Heart right ventricle (tissue), 16 donors: ENCODE measurements at places on chromosomes 2 and 18.

DNA sequence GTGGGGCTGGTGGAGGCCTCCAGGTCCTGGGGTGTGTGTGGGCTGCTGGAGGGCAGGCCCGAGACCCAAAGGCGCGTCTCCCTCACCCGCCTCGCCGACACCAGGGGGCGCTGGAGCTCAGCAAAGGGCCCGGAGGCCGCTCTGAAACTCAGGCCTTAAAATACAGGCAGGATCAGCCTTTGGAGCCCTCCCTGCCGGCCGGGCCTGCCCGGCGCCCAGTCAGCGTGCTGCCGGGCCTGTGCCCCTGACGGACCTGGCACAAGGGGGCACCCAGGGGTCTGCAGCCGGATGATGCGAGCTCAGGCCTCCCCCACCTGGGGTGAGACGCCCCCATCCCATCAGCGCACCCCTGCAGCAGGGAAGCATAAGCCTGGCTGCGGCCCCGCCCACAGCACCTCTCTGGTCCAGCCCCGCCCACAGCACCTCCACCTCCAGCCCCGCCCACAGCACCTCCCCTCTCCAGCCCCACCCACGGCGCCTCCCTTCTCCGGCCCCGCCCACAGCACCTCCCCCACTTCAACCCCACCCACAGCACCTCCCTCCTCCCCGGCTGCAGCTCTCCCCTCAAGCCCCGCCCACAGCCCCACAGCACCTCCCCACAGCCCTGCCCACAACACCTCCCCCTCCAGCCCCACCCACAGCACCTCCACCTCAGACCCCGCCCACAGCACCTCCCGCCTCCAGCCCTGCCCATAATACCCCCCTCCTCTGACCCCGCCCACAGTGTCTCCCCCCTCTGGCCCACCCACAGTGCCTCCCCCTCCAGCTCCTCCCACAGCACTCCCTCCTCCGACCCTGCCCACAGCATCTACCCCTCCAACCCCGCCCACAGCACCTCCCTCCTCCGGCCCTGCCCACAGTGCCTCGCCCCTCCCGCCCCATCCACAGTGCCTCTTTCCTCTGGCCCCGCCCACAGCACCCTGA is 92.8 kb upstream of the OTOS start:
- H3K36me3 ChIP-seq, result no peaks in the 10 kb centered on the region
- H3K4me1 ChIP-seq, result peaks cover 21% of the 10 kb centered on the region
- H3K27me3 ChIP-seq, result no peaks in the 10 kb centered on the region
- peak; percentile 86 for DNase-seq
- peak overlapping the region; percentile 36 for H3K4me3 ChIP-seq

- no peak overlapping the region for H3K4me3 ChIP-seq
- H3K27me3 ChIP-seq, result no peaks in the 10 kb centered on the region
- no peaks in the 10 kb centered on the region for H3K36me3 ChIP-seq
- DNase-seq, result no peak
- peaks cover 27% of the 10 kb centered on the region for H3K4me1 ChIP-seq
- H3K27ac ChIP-seq, result peak overlapping the region; percentile 61
Observed at GRCh38 chr2:224127871-224128501, 88.9 kb upstream of the SERPINE2 start.

DNA sequence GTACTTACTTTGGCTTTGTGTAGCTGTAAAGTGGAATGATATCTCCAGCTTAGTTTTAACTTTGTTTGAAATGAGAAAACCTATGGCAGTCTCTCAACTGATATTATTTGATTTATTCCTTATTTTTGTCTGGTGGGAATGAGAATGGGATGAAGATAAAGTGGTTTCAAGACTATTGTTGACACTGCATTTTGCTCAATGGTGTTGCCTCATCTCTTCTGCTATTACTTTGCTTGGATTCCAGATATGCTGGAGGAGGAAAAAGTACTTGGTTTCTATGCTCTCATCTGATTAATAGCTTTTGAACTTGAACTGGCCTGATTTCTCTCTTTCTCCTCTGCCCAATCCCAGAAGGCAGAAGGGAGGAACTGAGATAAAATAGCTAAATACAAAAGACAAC is 198.2 kb downstream of the CTNNA2 start:
- no peak for DNase-seq
- H3K27me3 ChIP-seq, result no peaks in the 10 kb centered on the region
- H3K27ac ChIP-seq, result no peak overlapping the region
- no peak overlapping the region for H3K4me3 ChIP-seq
- no peaks in the 10 kb centered on the region for H3K4me1 ChIP-seq

GRCh38 chr2:239035361-239035814 is 187.5 kb downstream of the TWIST2 start:
- H3K36me3 ChIP-seq, result no peaks in the 10 kb centered on the region
- no peak overlapping the region for H3K4me3 ChIP-seq
- peaks cover 21% of the 10 kb centered on the region for H3K27me3 ChIP-seq
- H3K27ac ChIP-seq, result no peak overlapping the region

DNA sequence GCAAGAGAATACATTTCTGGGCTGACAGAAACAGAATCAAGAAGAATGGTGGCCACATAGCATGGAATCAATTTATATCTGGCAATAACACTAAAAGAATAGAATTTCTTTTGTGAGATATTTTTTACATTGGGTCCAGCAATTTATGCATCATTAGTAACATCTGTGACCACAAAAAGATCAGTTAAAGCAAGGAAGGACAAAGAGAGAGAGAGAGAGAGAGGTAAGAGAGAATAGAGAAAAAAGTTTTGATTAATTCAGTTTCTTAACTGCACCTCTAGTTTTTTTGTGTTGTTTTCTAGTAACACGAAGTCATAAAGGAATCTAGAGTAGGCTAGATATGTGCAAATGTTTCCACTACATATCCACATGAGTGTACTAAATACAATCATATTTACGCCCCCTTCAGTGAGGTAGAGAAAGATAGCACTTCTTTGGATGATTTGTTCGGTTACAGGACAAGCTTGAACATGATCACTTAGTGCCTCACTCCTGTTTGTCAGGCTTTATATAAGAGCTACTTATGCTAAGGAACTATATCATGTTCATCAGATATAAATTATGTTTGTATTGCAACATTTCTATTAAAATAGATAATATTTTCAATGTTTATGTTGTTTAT is 247.4 kb upstream of the COL3A1 start:
- H3K27ac ChIP-seq, result no peak overlapping the region
- no peak for DNase-seq
- no peaks in the 10 kb centered on the region for H3K4me1 ChIP-seq
- H3K36me3 ChIP-seq, result no peaks in the 10 kb centered on the region
- H3K27me3 ChIP-seq, result no peaks in the 10 kb centered on the region

GRCh38 chr18:41072946-41073345 is 882.1 kb upstream of the PIK3C3 start:
- no peaks in the 10 kb centered on the region for H3K4me1 ChIP-seq
- no peak overlapping the region for H3K27ac ChIP-seq
- H3K27me3 ChIP-seq, result no peaks in the 10 kb centered on the region
- DNase-seq, result no peak
- H3K36me3 ChIP-seq, result no peaks in the 10 kb centered on the region
- no peak overlapping the region for H3K4me3 ChIP-seq

DNA sequence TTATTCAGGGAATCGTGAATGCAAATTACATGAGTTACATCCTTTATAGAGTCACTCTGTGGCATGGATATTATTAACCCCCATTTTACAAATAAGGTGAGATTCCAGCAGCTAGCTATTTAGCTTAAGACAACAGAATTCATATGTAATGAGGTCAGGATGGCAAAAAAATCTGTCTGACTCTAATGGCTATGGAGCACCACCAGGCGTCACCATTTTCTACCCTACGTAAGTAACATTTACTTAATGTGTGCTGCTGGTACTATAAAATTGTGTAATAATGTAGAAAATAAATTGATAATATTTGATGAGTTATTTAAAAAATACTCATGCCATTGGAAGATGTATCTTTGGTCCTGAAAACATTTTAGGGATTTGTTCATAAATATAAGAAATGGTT is 2040.1 kb upstream of the LRRTM1 start:
- H3K36me3 ChIP-seq, result no peaks in the 10 kb centered on the region
- H3K27ac ChIP-seq, result no peak overlapping the region
- DNase-seq, result no peak
- no peak overlapping the region for H3K4me3 ChIP-seq
- H3K27me3 ChIP-seq, result no peaks in the 10 kb centered on the region

GRCh38 chr2:222450021-222450420 is 25.7 kb downstream of the SGPP2 start:
- H3K27ac ChIP-seq, result no peak overlapping the region
- DNase-seq, result no peak
- no peak overlapping the region for H3K4me3 ChIP-seq
